ENCODE measurements at places on chromosomes 12 and 14.

GRCh38 chr12:1373901-1374735 lies 220.3 kb downstream of the FBXL14 start:
- DNase-seq = no peak

DNA sequence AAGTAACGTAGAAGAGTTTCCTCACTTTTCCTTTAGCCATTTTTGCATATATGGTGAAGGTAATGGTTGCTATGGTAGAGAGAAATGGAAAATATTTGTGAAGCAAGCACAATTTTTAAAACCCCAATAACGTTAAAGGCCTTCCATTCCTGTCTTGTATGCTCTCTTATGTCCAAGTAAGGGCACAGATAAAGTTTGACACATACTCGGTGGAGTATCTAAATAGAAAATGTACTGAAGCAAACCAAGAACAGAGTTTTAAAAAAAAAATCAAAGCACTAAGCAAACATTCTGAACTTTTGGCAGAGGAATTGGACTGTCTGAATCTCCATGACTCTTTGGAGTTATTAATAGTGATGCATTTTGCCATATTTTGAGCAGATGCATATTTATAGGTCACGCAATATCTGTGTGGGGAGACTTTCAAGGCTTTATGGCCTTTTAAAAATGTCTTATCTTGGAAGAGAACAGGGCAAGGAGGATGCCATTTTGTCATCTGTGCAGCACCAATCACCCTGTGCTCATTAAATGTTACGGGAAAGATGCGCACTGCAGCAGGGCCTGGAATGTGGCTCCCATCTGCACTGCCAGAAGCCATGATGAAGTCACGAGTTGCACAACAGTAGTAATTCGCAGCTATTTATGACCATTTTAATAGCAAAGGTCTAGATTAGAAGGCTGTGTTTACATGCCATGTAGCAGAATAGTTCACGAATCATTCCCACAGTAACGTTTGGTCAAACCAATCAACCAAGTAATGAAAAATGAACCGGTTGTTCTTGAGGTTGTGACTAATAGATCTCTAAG lies 23.3 kb upstream of the AMIGO2 start:
- DNase-seq = no peak

DNA sequence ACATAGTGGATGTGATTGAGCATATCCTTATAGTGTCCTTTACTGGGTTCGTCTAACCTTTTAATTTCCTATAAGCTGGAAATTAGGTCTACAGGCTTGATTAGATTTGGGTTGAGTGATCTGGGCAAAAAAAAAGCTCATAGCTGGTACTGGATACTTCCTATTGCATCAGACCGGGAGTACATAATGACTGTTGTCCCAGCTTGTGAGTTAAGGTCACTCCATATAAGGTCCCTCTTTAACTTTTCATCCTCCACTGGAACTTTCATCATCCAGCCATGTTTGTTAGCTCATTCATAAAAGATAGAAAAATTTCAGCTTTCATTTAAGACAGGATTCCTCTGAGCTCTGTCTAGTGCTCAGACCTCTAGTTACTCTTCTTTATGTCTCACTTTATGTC lies 80.8 kb downstream of the C14orf132 start:
- DNase-seq = no peak

- no peak for DNase-seq
These were observed 24.2 kb upstream of the GALNT16 start for GRCh38 chr14:69235708-69236107.

DNA sequence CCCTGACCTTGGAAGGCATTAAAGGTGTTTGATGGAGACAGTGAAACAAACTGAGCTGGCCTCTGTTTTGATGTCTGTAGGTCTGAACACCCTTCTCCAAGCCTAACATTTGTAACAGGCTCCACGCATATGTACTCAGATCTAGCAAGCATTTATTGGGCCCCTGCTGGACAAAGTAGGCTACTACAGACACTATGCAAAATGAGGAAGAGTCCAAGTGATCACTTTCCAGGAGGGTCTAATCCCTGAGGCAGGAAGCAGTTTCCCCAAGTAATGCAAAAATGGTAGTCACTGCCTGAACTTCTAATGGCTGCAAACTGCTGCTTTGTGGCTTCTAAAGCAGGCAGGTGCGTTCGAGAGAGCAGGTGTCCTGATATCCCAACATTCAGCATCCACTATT lies 405.8 kb downstream of the MED13L start:
- no peak for DNase-seq

GRCh38 chr14:32662211-32662610 lies 276.5 kb upstream of the NPAS3 start:
- no peak for DNase-seq

DNA sequence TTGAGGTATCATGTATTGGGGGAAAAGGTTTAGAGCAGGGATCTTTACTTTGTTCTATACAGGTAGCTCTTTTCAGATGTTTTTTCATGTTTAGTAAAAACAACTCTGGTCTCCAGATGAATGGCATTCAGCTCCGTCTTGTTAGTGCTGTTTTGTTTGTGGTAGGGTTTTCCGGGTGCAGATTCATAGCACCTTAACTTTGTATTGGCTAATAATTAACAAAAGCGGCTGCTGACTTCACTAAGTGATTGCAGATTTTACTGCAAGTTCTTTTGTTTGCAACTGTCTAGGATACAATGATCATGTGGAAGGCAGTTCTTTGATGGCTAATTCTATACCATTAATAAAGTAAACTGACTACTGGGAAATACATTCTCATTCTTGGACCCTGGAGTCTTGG lies 32.2 kb upstream of the BHLHE41 start:
- no peak for DNase-seq
